Eye (tissue), 1 donor: ENCODE measurements at places on chromosomes 2 and 18.

DNA sequence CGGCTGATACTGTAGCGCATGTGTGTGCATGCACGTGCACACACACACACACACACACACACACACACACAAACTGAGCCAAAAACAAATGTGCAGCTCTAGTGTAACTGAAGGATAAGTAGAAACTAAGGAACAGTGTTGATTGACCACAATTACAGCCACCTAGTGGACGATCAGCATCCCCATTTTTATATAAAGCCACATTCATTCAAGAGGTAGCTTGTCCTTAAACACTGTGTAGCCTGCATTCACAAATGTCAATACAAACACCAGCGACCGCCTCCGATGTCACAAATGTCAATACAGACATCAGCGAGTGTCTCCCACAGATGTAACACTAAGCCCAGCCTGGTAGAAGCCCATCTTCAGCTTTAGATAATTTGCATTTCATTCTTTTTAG, 167.4 kb downstream of the PTGR3 start:
- DNase-seq: no peak

- peak; percentile 90 for DNase-seq
These were observed 2.4 kb upstream of the INHBB start for GRCh38 chr2:120343433-120344105.

- DNase-seq: no peak
These were observed 32.1 kb downstream of the REEP1 start for GRCh38 chr2:86305195-86305914.

- DNase-seq: peak; percentile 50
These were observed 103.4 kb upstream of the RASGRP3 start for GRCh38 chr2:33372940-33373553.

DNA sequence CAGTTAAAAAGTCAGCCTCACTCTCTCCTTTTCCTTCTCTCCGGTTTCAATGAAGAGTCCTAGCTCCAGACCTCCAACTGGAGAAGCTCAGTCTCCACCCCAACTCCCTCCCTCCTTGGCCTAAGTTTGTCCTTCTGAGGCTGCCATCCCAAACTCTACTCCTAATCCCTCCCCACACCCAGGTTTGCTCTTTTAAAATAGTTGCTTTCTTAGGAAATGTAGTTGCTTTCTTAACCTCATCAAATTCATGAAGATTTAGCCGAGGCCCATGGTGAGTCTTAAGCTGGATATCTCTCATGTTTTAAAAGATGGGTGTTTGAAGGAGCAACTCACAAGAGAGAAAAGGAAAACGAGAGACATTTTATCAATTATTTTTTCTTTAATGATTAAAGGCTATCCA, 937 bp upstream of the LANCL1 start:
- DNase-seq: peak; percentile 48

GRCh38 chr2:51079945-51080344, 48.0 kb upstream of the NRXN1 start:
- DNase-seq: no peak

DNA sequence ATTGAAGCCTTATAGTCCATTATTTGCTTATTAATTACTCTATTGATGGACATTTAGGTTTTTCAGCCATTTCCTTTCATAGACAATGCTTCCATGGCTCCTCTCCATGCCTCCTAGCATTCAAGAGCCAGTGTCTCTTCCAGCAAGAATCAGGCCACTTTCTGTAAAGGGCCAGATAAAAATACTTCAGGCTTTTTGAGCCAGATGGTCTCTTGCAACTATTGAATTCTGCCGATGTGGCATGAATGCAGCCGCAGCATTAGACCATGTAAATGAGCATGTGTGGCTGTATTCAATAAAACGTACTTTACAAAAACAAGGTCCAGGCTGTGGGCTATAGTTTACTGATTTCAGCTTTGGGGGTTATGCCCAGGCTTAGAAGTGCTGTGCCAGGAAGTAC, 38.5 kb downstream of the TRAF3IP1 start:
- no peak for DNase-seq

- peak; percentile 91 for DNase-seq
These were observed 591 bp downstream of the SLC16A14 start for GRCh38 chr2:230068016-230068650.

DNA sequence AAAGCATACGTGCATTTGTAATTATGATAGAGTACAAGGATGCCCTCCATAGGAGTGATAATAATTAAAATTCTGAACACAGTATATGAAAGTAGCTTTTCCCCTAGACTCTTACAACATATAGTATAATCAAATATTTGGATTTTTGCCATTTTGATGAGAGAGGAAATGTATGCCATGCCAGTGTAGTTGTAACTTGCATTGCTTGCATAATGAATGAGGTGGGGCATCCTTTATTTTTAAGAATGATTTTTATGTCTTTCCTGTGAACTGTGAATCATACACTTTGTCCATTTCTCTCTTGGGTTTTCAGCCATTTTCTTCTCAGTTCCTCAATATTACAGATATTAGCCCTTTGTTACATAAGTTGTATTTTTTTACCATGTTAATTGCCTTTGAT, 197.5 kb downstream of the SCG2 start:
- DNase-seq: no peak

DNA sequence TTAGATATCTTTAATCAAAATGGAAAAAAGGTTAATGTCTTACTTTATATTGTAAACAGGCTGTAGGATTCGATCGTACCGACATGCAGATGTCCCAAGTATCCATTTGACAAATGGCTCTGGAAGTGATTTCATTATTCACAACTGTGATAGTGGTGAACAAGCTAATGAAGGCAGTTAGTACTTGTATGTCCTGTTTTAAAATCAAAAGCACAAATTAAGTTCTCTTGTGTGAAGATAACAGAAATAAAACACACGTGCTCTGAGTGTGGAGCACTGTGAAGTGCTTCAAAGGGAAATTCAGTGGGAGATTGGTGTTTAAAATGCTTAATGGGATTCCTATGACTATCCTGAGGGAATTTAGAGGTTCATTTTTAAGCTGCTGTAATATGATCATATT, 8.6 kb upstream of the LRP1B start:
- no peak for DNase-seq

- no peak for DNase-seq
These were observed 84.6 kb upstream of the THOC1 start for GRCh38 chr18:352438-352837.

DNA sequence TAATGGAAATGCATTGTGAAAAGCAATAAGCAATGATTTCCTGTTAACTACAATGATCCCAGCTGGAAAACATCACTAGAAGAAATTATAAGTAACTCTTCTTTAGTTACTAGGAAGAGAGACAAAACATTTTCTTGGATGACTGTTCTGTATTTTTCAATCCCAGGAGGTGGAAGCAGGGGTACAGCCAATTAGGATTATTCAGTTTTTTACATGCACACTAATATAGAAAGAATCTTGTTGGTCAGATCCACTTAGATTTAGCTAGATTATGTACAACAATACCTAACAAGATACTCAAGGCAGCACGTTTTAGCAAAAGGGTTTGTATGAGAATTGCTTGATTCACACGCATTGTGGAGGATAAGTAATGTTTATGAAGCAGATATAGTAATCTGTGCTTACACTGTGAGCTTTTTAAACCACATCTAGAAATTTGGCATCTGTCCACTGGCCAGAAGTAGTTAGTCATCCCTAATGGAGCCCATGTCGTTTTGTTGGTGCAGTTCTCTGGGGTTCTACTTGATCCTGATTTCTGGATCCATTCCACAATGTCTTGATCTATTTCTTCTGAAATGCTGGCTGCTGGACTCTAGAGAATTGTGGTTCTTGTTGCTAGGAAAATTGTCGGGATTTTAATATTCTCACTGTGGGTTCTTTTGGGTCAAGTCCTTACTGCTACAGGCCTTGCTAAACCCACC, 199.7 kb downstream of the ADCYAP1 start:
- DNase-seq: no peak

DNA sequence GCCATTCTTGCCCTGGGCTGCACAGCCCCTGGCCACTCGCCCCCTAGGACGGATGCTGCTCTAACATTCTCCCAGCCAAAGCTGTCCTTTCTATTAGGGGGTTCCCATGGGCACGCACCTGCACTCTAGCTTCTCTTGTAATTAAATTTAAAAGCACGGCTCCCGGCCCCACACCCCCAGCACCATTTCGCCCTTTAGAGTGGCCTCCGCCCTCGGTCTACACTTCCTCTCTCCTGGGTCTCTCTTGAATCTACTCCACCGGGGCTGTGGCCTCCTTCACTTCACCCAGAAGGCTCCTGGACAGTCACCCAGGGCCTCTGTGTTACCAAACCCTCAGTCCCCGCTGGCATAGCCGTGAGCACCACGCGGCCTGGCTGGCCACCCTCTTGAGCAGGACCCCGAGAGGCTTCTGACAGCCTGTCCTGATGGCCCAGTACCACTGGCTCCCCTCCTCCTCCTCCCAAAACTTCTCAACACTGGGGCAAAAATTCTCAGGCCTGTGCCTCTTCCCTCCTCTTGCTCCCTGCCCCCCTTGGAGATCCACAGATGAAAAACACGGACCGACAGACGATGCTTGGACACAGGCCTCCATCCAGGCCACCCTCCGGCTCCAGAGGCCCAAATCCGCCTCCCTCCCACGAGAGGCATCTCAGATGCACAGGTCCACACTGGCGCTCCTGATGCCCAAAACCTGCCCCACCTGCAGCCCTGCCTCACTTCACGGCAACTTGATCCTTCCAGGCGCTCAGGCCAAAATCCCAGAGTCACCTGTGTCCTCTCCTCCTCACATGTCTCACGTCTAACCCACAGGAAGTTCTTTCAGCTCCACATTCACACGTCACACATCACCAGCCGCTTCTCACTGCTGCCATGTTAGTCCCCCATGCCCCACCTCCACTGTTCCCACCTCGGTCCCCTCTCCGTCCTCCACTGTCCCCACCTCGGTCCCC, 6.9 kb upstream of the RAB17 start:
- no peak for DNase-seq

GRCh38 chr2:575030-575726, 102.0 kb downstream of the TMEM18 start:
- no peak for DNase-seq

DNA sequence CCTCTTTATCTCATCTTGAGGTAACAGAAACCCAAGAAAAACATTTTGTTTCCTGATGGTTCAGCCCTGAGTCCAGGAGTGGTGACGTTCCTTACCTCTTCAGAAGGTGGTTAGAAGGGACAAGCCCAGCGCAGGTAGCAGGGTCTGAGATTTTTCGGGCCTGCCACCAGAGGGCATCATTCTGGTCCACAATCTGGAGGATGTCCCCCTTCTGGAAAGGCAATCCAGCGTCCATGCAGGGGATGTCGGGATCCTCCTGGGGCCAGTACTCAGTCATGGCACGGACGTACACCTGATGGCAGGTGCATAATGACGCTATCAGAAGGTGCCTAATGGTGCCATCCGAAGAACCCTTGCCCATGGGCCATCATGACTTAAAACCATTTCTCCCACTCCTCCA, 17.7 kb downstream of the MPP4 start:
- no peak for DNase-seq

- DNase-seq: peak; percentile 40
These were observed 26.1 kb downstream of the DIPK1C start for GRCh38 chr18:74430806-74431571.

DNA sequence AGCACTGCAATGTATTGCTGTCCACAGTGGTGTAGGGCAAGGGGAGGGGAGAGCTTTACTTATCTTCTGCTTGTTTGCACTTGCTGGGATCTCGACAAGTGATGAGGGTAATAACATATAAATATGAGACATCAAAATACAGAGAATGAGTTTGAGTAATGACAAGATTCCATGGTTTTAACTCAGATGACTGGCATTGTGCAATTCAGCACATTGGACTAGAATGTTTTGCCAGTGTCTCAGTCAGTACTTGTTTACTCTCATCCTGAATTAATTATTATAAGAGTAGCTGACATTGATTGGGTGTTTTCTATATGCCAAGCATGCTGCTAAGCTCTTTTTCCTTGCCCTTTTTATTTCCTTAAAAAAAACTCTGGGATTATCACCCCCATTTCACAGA, 306.7 kb upstream of the MMADHC start:
- no peak for DNase-seq

DNA sequence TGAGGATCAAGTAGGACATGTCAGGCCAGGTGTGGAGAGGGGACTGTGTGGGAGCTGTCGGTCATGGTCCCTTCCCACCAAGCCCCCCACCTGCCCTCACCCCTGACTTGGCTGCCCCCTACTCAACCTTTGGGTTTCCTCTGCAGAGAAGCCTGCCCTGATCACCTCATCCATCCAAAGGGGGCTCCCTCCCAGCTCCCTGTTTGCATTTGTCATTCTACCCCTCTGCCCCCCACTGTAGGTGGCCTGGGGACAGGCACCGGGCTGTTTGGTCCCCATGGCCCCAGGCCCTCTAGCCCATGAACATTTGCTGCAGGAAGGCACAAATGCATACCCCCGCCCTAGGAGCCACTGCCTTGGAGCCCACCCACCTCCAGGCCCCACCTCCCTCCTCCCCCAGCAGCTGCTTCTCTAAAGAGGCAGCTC, 115.0 kb downstream of the SMAD7 start:
- no peak for DNase-seq

DNA sequence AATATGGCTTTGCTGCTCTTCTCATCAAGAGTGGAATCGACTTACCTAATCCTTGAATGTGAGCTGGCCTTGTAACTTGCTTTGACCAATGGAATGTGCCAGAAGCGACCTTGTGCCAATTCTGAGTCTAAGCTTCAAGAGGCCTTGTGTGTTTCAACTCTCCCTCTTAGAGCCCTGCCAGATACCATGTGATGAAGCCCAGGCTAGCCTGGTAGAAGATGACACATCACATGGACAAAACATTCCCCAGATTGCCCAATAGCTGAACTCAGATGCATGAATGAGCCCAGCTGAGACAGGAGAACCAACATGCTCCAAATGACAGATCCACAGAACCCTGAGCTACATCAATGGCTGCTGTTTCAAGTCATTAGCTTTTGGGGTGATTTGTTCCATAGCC, 4.2 kb upstream of the KLHL14 start:
- DNase-seq: no peak

DNA sequence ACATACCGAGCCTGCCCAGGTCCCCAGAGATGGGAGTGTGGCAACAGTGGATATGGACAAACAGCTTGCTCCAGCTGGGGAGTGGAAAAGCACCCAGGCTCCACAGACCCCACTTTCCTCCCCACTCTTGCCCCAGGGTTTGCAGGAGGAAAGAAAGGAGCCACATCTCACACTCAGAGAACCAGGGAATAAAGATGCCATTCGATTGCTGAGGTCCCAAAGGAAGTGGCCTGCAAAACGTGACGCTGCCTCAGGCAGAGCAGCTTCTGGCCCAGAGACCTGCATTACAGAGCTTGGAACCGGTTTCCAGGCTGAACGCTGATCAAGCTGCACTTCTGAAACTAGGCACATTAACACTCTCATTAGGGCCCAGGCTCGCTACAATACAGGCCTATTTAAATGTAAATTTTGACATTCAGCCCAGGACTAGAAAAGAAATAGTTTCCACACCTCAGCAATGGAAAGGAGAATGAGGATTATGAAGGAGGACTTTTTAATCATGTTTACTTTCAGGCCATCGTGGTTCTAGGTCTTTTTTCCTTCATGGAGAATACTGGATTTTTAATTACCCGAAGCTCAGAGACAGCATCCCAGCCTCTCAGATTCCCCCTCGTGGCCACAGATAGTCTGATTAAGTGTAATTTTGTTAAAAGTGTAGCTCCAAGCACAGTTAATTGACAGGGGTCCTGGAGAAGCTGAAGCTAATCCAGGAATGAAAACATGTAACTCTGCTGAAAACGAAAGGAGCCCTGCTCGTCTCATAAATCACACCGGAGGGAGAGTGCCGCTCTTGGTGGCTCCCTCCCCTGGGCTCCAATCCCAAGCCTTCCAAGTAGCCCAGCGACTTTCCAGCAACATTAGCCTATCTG, 221.3 kb upstream of the RAB6C start:
- DNase-seq: peak; percentile 38
